ENCODE measurements at places on chromosomes 3 and 15.

- peak; percentile 29 for DNase-seq
Measured at GRCh38 chr15:96495386-96495785, 164.9 kb downstream of the NR2F2 start.

- no peak for DNase-seq
Measured at GRCh38 chr3:156711113-156711512, 36.7 kb downstream of the TIPARP start.

GRCh38 chr3:44280631-44281030, 38.9 kb downstream of the TOPAZ1 start:
- DNase-seq = no peak

- no peak for DNase-seq
Measured at GRCh38 chr3:151880416-151880690, 6.9 kb downstream of the SUCNR1 start.

DNA sequence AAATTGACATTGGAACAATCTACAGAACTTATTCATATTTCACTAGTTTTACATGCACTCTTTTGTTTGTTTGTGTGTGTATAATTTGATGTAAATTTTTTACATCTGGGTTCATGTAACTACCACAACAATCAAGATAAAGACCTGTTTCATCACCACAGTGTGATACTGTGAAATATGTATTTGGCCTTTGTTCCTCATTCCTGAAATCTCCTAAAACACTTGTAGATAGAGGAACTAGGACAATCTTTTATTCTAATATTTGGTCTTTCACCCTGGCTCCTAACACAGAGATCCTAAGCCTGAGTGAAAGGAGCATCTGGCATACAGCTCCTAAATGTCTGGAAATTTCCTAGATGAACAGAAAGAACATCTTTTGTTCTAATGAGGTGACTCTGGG, 155.0 kb upstream of the GPR149 start:
- no peak for DNase-seq

DNA sequence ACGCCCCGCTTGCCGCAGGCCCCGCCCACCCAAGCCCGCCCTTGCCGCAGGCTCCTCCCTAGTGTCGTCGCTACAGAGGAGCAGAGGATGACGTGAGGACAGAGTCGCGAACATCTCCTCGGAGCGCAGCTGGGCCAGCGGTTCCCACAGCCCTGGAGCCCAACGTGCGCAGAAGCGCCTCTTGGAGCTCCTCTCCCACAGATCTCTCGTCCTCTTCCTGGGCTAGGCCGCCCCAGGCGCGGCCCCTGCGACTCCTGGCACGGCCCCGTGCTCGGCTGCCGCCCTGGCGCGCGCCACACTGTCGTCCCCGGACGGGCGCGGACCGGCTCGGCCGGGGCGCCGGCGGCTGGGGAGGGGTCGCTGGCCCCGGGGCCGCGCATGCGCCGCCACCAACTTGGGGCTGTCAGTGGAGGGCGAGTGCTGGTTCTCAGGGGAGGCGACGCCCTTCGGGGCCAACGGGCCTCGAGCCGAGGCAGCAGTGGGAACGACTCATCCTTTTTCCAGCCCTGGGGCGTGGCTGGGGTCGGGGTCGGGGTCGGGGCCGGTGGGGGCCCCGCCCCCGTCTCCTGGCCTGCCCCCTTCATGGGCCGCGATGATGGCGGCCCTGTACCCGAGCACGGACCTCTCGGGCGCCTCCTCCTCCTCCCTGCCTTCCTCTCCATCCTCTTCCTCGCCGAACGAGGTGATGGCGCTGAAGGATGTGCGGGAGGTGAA, at the start of gene TRPC1:
Gene TRPC1, plus strand, starts transcription at position 67 of the 714 bp plus-strand sequence. Its CDS starts 526 bp downstream, at position 593.
- no peak for DNase-seq

DNA sequence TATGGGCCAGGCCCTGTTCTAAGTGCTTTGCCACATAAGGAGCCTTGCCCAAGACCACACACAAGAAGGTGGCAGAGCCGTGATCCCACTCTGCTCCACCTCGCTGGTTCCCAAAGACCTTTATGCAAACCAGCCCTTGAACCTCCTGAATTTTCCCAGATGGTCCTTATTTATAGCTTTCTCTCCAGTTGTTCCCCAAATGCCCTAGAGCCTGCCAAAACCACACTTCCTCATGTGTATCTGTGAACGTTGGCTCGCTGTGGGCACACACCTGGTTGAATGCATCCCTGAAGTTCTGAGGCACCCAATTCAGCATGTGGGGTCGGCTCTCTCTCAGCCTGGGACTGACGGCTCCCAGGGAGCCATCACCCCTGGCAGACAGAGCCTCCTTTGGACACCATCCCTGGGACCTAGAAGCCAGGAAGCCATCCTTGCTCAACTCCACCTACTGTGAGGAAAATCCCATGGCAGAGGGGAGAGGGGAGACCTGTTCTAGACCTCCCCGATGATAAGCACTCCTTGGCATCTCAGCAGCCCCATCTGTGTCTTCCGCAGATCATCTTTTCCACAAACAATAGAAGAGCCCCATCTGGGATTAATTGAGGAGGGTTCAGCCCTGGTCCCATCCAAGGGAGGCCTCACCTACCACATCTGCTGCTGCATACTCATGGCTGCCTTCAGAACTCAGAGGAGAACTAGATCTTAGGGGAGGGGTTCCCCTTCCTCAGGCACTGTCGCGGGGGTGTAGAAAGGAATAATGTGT, 42.3 kb upstream of the LIMD1 start:
- DNase-seq = no peak

DNA sequence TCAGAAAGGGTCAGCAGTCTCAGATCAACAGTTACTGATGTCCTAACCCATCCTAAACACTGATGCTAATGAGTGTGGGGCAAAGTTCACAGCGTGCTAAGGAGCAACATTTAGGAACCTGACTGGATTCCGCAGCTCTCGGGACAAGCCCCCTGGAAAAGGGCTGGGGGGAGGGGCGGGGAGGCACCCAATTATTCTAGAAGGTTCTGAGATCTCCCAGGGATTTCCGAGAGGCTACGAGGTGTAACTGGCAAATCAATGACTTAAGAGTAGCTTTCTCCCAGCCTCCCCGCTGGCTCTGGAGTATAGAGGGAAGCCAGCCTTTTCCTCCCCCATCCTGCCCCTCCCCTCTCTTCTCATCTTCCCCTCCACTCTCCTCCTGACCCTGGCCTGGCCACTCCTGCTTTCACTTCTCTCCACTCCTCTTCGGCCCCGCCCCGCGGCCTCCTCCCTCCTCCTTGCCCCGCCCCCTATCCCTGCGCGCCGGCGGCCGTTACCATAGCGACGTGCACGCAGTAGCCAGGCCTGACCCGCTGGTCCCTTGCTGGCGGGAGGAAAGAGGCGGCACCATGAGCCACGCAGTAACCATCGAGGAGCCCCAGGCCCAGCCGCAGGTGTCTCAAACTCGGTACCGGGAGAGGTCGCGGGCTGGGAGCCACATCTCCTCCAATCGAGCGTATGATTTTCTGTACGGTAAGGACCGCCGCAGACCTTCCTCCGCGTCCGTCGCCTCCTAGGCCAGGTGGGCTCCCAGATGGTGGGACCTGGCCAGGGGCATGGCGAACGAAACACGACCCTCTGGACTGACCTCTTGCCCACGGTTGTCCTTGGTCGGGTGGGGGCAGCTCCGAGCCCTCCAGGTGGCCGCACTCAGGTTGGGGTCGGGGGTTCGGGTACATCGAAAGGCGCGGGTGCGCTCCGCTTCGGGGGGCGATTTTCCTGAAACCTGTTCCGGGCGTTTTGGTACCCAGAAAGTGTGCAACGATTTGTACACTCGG, at the start of gene CFAP91:
Gene CFAP91, plus strand, starts transcription at position 493 of the 998 bp plus-strand sequence. Its CDS starts 77 bp downstream, at position 570.
- peak; percentile 18 for DNase-seq

- DNase-seq = no peak
Measured at GRCh38 chr3:171712171-171712938, 97.9 kb downstream of the PLD1 start.

DNA sequence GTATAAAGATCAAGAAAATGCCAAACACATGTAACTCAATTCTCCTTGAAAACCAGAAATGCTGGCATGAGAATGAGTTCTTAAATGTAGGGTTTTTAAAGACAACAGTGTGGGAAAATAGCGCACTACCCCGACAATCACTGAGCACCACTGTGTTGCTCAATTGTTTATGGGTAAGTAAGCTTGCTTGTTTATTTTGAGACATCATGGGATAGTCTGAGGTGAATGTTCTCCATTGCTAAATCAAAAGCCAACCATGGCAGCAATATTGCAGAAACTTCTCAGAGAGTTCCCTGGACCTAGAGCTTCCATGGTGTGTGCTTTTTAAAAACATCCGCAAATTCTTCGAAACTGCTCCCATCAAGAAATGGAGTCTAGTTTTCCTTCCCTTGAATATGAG, 62.7 kb downstream of the CERS3 start:
- no peak for DNase-seq

DNA sequence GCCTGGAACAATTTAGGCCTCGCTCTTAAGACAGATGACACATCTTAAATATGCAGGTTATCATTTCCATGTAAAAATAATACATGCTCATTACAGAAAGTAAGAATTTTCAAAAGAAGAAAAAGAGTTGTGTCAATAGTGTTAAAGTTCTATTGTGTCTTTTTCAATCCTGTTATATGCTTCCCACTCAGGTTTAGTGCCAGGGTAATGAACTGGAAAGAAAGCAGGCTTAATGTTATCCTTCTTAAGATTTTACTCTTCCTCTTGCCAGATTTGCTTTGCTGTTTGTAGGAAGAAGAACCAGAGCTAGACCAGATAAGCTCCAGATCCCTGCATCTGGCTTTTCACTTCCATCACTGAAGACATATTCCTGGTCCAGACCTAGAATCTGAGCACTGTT, 128.6 kb downstream of the TPRG1 start:
- DNase-seq = no peak

- peak; percentile 4 for DNase-seq
Measured at GRCh38 chr3:124985349-124985748, 50.8 kb upstream of the MUC13 start.
